CD8-positive, alpha-beta memory T cell (primary cell): ENCODE measurements at places on chromosomes 11 and 22.

- no peak for DNase-seq
Measured at GRCh38 chr11:36150986-36151385, 138.2 kb downstream of the COMMD9 start.

- no peak for DNase-seq
Measured at GRCh38 chr22:17562906-17563870, at the start of gene SLC25A18. TSS of gene SLC25A18 (plus strand) at chr22:17563498. CDS start at chr22:17579945, 16,447 bp downstream.

DNA sequence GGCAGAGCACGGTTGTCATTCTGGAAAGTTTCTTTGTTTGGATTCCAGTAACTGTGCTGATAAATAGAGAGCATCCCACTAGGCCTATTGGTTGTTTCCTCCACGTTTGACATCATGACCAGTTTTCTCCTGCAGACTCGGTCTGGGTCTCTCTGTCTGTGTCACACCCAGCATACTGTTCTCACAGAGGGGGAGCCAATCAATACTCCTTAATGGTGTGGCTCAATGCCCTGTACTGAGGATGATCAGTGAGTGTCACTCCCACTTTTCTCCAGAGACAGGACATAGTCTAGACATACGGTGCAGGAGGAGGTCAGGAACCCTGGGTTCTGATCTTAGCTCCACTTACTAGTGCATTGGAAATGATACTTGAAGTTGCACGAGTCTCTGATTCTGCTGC lies 88.2 kb upstream of the BLID start:
- DNase-seq, result no peak

GRCh38 chr11:35099278-35100012 lies 39.5 kb upstream of the CD44 start:
- DNase-seq, result no peak

DNA sequence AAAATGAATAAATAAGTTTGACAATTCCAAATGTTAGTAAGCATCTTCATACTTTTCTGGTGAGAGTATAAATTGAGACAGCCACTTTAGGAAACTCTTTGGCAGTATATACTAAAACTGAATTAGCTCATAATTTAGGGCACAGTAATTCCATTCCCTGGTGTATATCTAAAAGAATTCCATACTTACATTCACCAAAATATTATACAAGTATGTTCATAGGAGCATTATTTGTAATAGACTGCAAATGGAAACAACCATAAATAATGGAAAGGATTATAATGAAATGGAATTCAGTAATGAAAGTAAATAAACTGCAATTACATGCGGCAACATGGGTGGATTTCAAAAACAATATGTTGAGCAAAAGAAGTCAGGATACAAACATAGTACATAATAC lies 315.8 kb upstream of the LRRC4C start:
- no peak for DNase-seq

DNA sequence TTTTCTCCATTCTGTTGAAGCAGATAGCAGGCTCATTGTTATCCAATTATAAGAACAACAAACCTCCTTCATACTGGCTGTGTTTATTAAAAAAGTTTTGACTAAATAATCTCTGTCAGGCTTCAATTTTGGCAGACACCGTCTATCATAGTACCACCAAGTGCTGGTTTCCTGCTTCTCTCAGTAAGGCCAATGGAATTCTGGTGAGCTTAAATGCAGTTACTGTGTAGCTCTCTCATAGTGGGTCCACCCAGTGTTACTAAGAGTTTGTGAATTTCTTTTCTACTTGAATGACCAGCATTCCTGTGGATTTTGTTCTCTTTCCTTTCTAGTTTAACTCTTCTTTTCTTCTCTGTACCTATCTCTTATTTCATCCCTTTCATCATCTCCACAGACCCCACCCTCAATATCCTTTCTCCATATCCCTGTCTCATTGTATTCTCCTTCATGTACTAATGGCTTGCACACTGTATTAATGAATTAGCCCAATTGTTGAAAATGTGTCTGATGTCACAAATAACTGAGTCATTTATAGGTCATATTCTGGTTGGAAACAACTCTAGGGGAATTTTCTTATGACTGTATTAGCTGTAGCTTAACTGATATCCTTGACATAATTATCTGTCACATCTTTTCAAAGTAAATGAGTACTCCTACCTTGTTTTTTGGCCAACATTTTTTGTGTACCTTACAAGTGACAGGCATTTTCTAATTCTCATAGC lies 372.1 kb downstream of the FAT3 start:
- no peak for DNase-seq

GRCh38 chr22:19693981-19694670 lies 20.2 kb upstream of the SEPTIN5 start:
- DNase-seq, result no peak

- DNase-seq, result no peak
Measured at GRCh38 chr22:31155422-31155821, 4.6 kb upstream of the RNF185 start.
